PC-3 (cell line): ENCODE measurements at places on chromosomes 12 and 14. TPM values are rescaled to one million over a fixed set of nuclear protein-coding genes. Genes with fewer than 3 reads are reported as not detected.

IFNG-AS1 gene
- not detected in 2 replicates for total RNA-seq

DEPDC4 gene
- total RNA-seq = 0.29 and 2.0 TPM in 2 replicates

DTX1 gene
- total RNA-seq = not detected in 2 replicates

TAS2R14 gene
- total RNA-seq = 1.6 and 1.8 TPM in 2 replicates

PLEKHA5 gene
- 16.7 and 18.4 TPM in 2 replicates for total RNA-seq
